Dermis microvascular lymphatic vessel endothelial cell (primary cell): ENCODE measurements at places on chromosomes 7 and 10.
A peak's percentile ranks its signal among the peaks of the same experiment; 100 is the strongest.

DNA sequence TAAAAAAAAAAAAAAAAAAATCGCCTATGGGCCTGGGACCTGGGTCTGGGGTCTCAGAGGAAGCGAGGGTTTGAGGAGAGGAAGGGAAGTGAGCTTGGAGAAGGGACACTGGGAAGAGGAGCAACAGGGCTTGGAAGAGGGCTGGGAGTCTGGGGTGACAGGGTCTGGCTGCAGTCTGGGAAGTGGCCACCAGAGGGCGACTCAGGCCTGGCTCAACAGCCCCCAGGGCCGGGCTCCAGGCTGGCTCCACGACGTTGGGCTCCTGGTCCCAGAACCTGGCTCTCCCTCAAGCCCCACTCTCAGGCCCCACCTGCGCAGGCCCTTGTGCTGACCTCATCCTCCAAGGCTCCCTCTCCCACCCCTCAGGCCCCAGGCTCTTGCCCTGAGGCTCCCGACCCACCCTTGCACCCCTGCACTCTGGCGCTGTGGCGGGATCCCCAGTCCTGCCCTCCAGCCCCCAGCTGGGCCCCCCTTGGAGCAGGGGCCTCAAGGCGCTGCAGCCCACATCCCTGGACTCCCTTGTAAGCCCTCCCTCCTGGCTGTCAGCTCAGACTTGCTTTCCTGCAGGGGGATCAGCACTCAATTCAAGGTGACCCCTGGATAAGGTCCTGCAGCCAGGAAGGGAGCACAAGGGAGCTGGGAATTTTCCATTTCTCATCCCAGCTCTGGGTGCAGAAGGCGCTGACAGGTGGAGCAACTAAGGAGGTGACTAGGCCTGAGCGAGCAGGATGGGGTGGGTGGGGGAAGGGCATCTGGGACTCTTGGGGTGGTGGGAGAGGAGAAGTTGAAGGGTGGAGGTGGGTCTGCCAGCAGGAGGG, 5.4 kb upstream of the SPACDR start:
- DNase-seq = peak; percentile 75

DNA sequence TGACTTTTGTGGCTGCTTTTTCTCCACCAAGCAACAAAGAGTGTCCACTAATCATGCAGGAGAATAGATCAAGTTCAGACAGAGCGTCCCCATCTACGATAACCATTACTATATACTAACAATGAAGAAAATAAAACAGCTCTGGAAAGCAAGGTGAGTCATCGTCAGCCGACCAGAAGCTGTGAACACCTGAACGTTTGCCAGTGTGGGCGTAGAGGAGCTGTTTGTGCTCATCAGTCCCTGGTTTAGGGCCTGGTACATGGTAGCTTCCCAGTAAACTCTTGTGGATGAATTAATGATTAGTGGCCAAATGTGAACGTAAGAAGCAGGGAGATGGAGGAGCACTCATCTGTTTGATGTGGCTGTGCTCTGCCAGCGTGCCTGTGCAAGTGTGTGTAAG, 180.7 kb downstream of the EVX1 start:
- DNase-seq = no peak

DNA sequence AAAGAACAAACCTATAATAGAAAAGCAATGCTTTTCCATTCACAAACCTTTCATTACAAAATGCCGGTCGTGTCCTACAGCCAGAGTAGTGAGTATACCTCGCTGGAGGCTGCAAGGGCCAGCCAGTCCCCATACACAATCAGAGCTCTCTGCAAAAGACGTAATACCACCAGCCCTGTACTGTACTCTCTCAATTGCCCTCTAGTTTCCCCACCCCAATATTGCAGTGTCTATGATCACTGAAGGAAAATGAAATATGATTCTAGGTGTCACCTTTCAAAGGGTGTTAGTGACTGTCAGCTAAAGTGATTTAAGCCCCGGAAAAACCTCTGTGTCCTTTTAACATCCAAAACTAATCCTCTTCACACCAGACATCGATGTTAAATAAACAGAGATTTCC, 24.8 kb downstream of the PLXNA4 start:
- no peak for DNase-seq

DNA sequence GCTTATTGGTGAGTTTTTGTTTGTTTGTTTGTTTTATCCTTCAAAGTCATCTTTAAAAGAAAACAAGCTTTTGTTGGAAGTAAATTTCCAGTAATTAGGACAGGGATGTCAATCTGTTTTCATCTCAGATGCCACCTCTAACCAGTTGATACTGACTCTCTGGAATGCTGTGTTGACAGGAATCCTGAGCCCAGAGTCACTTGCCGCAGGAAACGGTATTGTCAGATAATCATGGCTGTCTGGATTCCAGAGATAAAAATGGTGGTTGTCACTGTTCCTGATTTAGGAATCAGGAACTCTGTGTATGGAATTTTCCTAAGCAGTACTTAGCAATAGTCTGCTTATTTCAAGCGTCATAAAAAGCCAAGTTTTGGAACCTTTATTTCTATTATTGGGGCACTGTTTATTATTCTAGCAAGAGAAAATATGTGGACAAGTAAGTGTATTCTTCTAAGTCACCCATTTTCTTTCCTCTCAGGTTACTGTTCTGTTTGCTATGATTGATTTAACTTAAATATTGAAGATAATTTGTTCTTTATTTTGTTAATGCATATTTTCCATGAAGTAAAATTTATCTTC, 39.2 kb downstream of the CDC123 start:
- peak; percentile 82 for DNase-seq

DNA sequence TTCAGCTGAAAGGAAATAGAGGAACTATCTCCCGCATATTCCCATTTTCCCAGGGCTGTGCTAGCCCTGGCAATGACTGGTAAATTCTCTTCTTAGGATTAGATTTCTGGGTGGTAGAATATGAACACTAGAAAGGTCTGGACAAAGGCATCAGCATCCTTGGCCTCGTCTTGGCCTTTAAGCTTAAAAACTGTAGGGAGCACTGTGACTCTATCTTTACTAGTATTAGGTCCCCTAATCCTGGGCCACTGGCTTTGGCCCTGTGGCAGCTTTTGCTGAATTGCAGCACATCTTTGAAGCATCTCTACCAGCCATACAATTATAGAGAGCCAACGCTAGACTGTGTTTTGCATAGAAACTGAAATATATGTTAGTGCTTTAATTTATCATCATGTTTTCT, 41.5 kb upstream of the EBLN1 start:
- no peak for DNase-seq

- DNase-seq = no peak
Observed at GRCh38 chr7:130927062-130927461, 193.1 kb upstream of the KLF14 start.

DNA sequence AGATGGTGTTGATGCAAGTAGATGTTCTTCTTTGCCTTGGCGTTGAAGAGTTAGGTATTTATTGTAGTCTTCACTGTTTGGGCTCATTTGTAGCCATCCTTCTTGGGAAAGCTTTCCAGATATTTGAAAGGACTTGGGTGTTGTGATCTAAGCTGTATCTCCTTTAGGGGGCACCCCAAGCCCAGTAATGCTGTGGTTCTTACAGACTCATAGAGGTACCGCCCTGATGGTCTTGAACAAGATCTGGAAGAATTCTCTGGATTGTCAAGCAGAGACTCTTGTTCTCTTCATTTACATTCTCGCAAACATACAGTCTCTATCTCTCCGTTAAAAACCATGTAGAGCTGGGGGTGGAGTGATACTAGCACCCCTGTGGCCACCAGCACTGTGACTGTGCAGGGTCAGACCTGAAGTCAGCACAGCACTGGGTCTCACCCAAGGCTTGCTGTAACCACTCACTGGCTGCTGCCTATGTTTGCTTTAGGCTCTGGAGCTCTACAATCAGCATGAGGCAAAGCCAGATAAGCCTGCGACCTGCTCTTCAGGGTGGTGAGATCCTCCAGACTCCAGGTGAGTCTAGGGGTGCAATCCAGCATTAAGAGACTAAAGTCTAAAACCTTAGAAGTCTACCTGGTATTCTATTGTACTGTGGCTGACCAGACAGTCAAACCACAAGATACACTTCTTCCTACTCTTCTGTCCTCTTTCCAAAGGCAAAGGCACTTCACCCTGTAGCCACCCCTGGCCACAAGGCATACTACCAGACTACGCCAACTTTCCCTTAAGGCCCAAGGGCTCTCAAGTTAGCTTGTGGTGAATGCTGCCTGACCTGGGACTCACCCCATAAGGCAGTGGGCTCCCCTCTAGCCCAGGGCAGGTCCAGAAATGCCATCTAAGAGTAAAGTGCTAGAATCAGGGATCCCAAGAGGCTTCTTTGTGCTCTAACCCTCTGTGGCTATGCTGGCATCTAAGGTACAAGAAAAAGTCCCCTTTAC, 209.7 kb upstream of the TMEM196 start:
- DNase-seq = peak; percentile 5

GRCh38 chr7:32061346-32061745, 8.9 kb downstream of the PDE1C start:
- no peak for DNase-seq

GRCh38 chr7:1987084-1987535, 245.6 kb downstream of the MAD1L1 start:
- DNase-seq = no peak

GRCh38 chr7:103824251-103824650, 165.2 kb downstream of the RELN start:
- DNase-seq = no peak

DNA sequence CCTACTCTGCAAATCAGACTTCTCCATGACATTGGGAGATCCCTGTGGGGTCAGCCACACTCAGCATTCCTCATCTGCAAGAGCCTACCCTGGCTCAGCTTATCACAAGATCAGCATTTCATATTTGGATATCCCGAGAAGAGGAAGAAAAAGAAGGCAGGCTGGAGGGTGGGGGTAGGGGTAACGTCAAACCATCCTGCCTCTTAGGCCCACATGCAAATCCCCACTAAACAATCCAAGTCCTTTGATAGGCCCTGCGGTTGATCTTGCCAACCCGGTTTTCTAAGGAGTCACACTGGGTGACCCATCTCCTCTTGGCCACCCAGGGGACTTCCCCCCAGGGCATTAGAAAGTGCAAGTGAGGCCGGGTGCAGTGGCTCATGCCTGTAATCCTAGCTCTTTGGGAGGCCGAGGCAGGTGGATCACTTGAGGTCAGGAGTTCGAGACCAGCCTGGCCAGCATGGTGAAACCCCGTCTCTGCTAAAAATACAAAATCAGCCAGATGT, 128.0 kb upstream of the CALN1 start:
- DNase-seq = no peak

- no peak for DNase-seq
Observed at GRCh38 chr7:28068811-28069216, 111.8 kb downstream of the JAZF1 start.

GRCh38 chr7:22292531-22292930, 64.4 kb downstream of the RAPGEF5 start:
- no peak for DNase-seq

DNA sequence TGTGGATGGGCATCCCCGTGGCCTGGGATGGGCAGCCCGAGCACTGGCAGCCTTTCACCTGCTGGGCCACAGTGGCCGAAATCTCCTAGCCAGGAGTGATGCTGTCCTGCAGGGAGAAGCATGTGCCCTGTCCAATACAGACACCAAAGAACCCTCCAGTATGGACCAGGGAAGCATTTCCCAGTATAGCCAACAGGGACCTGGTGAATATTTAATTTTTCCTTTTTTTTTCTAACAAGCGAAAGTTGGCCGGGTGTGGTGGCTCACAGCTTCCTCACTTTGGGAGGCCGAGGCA, 11.0 kb downstream of the IMPDH1 start:
- DNase-seq = no peak

- DNase-seq = no peak
Observed at GRCh38 chr10:94065362-94065761, 71.6 kb downstream of the PLCE1 start.

GRCh38 chr10:27794157-27794556, 48.5 kb upstream of the MKX start:
- DNase-seq = no peak

- DNase-seq = no peak
Observed at GRCh38 chr10:55627501-55628051, 733.5 kb downstream of the ZWINT start.

GRCh38 chr10:35304649-35305048, 31.7 kb upstream of the CCNY start:
- DNase-seq = no peak

DNA sequence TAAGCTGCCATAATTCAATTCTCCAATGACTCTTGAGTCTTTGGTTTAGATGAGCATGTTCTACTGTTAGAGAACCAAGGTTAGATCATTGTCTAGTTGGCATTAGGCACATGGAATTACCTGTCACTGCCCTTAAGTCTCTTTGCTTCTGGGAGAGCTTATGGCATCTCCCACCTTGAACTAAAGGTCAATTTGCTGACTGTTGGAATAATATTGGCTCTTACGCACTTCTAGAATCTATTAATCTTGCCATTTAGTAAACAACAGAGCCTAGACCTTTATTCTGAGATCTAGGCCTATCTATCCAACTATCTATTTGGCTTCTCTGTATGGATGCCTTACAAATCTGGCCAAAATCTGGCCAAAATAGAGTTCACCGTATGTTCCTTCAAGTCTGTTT, 232.0 kb downstream of the STK31 start:
- no peak for DNase-seq

- DNase-seq = no peak
Observed at GRCh38 chr7:111012799-111013675, 77.9 kb upstream of the LRRN3 start.

GRCh38 chr7:44177570-44178131, 11.6 kb downstream of the GCK start:
- DNase-seq = no peak
